Nephron progenitor cell (in vitro differentiated cells): ENCODE measurements at places on chromosomes 5 and 9.

DNA sequence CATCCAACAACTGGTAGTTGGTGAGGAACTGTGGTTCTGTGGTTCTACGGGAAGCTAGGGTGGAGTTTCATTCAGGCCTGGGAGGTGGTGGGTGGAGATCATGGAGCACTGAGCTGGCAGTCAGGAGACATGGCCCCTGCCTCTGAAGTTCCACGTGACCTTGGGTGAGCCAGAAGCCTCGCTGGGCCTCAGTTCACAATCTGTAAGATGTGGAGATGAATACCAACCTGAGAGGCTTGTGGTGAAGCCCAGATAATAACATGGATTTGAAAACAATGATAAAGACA, 177.9 kb downstream of the MACROH2A1 start:
- peaks cover 15% of the 10 kb centered on the region for H3K27me3 ChIP-seq
- DNase-seq: no peak
- H3K36me3 ChIP-seq: no peaks in the 10 kb centered on the region
- peaks cover 18% of the 10 kb centered on the region for H3K4me1 ChIP-seq
- H3K27ac ChIP-seq: no peak overlapping the region

DNA sequence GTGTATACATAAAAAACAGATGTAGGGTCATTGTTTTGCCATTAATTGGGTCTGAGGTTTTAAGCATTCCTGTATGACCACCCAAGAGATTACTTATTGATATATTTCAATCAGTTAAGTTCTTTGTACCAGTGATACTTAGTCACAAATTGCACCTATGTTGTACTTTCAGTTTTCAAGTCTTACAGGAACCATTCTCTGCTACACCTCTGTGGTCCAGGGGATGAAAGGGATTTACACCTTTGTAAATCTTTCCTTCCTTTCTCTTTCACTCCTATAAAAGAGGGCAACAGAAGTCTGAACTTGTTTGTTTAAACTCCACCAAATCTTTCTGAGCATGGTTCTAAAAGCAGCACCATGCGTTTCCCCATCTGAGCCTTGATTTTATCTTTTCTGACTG, 86.1 kb downstream of the DEPDC1B start:
- no peak overlapping the region for H3K27ac ChIP-seq
- H3K4me3 ChIP-seq: no peak overlapping the region
- H3K27me3 ChIP-seq: peaks cover 2% of the 10 kb centered on the region
- H3K4me1 ChIP-seq: peaks cover 6% of the 10 kb centered on the region
- peaks cover 78% of the 10 kb centered on the region for H3K36me3 ChIP-seq

DNA sequence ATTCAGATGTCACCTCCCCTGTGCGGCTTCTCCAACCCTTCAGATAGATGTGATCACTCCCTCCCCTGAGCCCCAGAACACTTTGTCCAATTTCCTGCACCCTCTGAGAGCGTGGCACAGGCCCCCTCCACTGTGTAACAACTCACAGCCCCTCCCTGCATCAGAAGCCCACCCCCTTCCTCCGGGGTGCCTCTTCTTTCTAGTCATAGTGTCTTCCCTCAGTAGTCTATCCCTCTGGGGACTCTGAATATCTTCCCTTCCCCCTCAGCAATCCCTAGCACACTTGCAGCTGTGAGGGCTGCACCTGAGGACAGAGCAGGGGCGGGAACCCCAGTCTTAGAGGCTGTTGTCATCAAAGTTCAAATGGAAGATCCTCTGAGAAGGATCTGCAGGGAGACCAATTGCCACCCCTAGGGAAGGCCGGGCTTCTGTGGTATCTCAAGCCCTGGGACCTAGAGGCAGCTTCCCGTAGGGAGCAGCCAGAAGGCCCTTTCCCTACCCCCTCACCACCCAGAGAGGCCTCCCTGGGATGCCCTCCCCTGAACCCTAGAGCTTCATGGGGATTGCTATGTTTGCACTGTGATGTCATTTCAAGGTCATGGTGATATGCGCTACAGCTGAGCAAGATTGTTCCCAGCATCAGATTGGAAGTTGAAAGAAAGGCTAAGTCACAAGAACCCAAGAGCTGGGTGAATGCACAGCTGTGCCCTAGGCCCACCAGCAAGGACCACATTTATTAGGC, 70.7 kb downstream of the THBS4 start:
- peaks cover 66% of the 10 kb centered on the region for H3K4me1 ChIP-seq
- H3K4me3 ChIP-seq: no peak overlapping the region

- H3K4me1 ChIP-seq: no peaks in the 10 kb centered on the region
- peaks cover 7% of the 10 kb centered on the region for H3K27me3 ChIP-seq
- no peak overlapping the region for H3K27ac ChIP-seq
These were observed 185.6 kb downstream of the DMAC1 start for GRCh38 chr9:7613931-7614330.

DNA sequence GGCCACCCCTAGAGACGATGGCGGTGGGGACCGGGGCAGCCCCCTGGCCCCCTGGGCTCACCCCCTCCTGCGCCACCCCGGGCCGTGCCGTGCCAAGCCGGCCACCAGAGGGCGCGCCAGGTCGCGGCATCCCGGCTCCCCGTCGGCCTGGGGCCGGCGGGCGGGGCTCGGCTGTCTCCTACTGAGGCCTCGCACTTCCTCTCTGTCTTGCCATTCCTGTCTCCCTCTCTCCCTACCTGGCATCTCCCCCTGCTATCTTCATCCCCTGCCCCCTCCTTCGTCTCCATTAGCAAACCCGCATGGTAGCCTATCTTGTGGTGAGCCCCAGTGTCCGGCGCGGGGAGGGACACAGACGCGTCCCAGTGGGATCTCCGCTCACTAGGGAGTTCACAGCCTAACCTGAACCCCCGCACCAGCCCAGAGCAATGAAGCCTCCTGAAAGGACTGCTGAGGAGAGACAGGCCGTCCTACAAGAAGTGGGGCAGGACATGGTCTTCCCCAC, 29.8 kb upstream of the FABP6 start:
- peak overlapping the region; percentile 76 for H3K4me3 ChIP-seq
- H3K27me3 ChIP-seq: peaks cover 8% of the 10 kb centered on the region

DNA sequence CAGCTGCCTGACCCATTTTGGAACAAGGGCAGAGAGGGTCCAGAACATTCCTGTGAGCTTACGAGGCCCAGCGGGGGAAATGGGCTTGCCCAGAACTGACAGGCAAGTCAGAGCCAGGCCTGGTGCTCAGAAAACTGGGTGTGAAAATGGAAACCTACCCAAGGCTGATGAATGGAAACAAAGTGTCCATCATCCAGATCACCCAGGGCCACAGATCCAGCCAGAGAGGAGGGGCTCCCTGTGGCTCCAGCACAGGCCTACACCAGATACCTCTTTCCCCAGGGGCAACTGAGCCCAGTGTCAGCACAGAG, 3.1 kb downstream of the CLTB start:
- H3K27ac ChIP-seq: no peak overlapping the region
- DNase-seq: no peak
- H3K4me1 ChIP-seq: peaks cover 5% of the 10 kb centered on the region
- H3K4me3 ChIP-seq: no peak overlapping the region

DNA sequence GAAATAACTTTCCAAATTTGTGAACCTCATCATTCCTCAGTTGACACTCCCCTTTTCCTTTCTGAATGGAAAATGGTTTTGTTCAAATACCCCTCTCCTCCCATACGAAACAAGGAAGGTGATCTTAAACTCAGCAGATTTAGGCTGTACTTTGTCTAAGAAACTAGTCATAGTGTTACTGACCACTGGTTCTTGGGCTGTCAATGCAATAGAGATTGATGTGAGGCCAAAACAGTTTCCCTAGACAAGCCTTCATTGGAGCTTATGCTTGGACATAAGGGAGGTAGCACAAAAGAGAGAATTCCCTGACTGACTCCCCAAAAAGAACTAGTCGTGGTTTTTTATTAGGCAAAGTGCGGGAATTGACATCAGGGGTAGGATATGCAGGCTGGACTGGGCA, 5.3 kb upstream of the LNPEP start:
- peaks cover 9% of the 10 kb centered on the region for H3K27me3 ChIP-seq
- no peak overlapping the region for H3K4me3 ChIP-seq
- peaks cover 39% of the 10 kb centered on the region for H3K4me1 ChIP-seq
- DNase-seq: no peak
- no peaks in the 10 kb centered on the region for H3K36me3 ChIP-seq

DNA sequence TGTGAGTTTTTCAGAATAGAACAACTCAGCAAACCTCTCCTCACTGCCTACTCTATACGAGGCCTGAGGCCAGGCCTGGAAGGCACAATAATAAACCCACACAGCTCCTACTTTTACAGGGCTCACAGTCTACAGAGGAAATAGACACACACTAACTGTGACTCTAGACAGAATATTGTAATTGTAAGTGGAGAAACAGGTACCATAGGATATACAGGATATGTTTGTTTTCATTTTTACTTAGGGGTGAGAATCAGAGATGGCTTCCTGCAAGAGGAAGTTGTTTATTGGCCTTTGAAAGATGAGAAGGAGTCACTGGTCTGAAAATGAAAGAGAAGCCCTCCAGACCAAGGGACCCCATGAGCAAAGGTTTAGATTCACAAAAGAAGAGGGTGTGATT, 35.8 kb upstream of the TGFBR1 start:
- H3K4me1 ChIP-seq: peaks cover 28% of the 10 kb centered on the region
- H3K36me3 ChIP-seq: no peaks in the 10 kb centered on the region
- DNase-seq: no peak
